NCI-H510A treated with DMSO at 0.1 percent for 48 hours (cell line): ENCODE measurements at places on chromosomes 2 and 18.

DNA sequence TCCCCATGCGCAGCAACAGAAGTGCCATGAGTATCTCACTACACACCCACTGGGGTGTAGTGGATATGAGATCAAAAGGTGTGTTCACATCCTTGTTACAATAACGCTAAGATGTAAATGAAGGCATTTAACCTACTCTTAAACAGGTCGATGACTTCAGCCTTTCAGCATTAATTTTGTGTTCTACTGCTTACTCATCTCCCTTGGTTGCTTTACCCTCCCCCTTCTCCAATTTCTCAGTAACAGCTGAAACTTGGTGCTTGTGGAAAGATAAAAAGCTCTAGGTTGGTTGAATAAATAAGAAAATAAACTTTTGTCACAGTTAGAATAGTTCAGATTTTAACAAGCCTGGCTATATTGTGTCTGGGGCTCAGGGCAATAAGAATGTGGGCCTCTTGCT lies 147.5 kb upstream of the SESTD1 start:
- DNase-seq = no peak

DNA sequence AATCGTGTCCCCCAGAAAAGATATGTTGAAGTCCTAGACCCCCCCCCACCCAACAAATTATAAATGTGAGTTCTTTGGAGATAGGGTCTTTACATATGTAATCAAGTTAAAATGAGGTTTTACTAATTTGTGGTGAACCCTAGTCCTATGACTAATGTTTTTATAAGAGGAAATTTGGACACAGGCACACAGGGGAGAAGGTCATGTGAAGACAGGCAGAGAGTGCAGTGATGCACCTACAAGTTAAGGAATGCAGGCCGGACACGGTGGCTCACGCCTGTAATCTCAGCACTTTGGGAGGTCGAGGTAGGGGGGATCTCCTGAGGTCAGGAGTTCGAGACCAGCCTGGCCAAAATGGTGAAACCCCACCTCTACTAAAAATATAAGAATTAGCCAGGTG lies 5.8 kb upstream of the PMAIP1 start:
- DNase-seq = no peak

- DNase-seq = no peak
These were observed 13.8 kb downstream of the MLPH start for GRCh38 chr2:237500681-237501424.

DNA sequence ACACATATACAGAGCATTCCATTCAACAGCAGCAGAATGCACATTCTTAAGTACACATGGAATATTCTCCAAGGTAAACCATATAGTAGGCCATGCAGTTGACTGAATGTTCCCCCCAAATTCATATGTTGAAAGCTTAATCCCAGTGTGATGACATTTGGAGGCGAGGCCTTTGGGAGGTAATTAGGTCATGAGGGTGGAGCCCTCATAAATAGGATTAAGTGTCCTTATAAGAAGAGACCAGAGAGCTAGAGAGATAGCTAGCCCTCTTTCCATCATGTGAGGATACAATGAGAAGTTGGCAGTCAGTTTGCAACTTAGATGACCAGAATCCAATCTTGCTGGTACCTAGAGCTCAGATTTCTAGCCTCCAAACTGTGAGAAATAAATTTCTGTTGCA lies 27.6 kb downstream of the TMEM185B start:
- no peak for DNase-seq

GRCh38 chr18:28541934-28542333 lies 365.0 kb upstream of the CDH2 start:
- DNase-seq = no peak

GRCh38 chr2:189515264-189515663 lies 65.3 kb downstream of the SLC40A1 start:
- no peak for DNase-seq

- no peak for DNase-seq
These were observed 55.6 kb downstream of the ITGB6 start for GRCh38 chr2:160144280-160144990.

GRCh38 chr2:100246163-100247145 lies 75.8 kb downstream of the LONRF2 start:
- DNase-seq = no peak

DNA sequence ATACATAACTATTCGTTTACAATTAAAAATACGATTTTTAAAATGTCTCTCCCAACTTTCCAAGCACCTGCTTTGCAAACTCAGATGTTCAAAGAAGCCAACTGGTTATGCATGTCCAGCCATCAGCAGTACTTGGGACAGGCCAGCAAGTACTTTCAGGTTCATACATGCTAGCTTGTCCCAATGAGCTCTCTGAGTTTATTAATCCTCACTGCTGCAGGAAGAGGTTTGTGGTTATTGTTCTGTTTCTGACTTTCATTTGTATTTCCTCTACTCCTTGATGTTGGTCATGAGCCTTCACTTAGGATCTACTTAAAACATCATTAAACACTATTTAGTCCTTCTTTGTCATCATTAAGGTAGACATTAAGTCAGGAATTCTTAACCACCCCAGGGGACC lies 374.1 kb downstream of the LRATD1 start:
- DNase-seq = no peak

DNA sequence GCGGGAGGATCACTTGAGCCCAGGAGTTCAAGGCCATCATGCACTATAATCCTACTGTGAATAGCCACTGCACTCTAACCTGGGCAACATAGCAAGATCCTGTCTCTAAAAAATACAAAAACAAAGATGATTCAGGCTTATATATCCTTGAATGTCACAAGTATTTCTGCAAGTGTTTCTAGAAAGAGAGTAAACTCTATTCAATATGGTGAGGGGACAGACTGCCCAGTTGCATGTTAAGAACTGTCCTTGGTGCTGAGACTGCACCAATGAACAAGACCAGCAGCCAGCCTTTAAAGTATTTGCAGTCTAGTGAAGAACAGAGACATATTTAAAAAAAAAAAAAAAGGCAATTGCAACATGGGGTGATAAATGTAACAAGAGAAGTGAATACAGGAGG lies 16.4 kb downstream of the MAP3K19 start:
- DNase-seq = no peak

DNA sequence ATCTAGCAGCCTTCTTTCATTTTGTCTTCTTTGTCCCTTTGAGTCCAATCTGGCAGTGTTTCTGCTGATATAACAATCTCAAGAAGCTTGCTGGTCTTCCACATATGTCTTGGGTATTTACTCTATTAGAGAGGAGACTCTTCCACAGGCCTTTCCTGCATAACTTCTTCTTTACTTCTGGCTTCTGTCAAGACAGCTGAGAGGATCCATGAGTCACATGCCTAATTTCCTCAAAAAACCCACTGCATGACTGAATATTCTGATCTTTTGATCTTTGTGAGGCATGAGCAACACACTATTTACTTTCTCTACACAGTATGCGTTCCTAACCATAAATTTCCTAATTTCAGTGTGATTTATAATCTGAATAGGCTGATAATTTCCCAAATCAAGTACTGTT lies 5.1 kb upstream of the DCC start:
- no peak for DNase-seq

DNA sequence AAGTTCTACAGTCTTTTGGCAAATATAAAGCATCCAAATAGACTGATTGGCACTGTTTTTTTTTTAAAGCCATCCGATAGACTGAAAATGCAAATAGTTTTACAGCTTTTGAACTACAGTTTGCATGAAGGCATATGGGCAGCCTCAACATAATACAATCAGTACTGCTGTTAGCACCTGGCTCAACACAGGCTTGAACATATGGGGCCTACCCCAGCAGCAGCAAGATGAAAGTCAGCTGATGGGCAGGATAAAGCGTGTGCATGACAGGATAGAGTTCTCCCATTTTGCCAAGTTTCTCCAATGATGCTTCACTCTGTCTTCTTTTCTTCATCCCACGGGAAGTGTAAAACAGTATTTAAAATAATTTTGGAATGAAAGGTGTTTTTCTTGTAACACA lies 1.3 kb upstream of the AKAIN1 start:
- DNase-seq = no peak

- no peak for DNase-seq
These were observed 64.2 kb downstream of the PLA2R1 start for GRCh38 chr2:159998243-159998642.

DNA sequence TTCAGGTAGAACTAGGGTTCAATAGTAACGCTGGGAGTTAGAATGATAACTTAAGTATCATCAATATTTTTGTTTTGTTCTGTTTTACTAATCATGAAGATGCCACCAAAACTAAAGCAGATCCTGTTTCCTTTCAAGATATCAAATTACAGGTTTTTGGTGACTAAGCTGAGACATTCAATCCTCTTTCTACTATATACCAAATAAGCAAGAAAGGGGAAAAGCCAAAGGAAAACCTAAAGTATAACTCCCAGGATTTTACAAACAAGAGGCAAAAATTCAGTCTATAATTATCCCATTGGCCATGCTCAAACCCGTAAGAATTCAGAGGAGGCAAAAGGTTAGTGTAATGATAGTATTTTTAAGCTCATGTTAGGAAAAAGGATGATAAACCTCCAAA lies 175.2 kb upstream of the CCDC150 start:
- no peak for DNase-seq

DNA sequence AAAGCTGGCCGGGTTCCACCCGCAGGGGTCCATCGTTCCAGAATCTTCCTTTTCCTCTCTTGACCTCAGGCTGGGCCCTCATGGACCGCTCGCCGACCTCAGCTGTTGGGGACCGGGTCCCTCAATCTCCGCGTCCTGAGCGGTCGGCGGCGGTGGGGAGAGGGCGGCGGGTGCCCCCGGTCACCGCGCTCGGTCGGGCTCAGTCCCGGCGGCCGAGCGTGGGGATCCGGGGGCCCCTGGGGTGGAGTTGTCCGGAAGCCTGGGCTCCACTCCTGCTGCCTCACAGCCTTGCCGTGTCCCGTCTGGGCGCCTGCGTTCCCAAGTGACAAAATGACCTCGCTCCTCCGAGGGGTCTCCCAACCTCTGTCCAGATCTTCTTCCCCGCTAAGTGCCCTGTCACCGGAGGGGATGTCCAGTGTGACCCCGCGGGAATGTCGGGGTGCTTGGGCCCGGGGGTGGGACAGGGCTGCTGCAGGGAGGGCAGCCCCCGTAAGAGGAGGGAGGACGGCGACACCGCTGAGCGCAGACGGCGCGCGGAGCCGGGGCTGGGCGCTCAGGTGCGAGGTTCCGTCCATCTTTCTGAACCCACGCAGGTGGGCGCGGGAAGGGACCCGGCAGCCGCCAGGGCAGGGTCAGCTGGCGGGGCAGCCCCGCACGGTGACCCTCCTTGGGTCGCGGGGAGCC lies 16.0 kb upstream of the E2F6 start:
- DNase-seq = no peak
